ENCODE measurements at places on chromosomes 7 and 10. TPM values are rescaled to one million over a fixed set of nuclear protein-coding genes. Genes with fewer than 3 reads are reported as not detected.

DNA sequence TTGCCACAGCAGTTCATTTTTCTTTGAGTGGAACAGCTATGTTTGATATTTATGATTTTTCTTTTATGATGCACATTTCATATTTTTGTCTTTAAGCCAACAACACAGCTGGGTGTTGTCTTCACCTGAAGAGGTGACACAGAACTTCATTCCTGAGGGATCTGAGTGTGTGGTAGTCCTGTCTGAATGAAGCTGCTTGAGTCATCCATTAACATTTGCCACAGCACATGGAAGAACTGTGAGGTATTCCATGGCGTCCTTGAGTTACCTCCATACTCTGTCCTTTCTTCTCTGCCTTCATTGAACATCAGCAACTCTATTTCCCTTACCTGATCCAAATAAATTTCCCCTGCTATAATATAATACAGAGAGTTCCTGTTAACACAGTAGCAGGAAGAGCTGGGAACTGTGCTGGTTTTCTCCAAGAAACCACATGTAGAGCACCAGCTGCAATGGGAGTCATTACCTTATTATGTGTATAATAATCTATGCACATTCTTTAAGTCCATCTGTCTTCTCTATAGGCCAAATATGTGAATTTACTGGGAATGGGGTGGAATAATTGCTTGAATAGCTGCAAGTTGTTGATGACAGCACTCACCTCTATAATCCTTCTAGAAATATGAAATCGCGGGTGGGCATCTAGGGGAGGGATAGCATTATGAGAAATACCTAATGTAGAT lies 72.4 kb upstream of the TAC1 start:
- no peak for DNase-seq

Gene DAGLB
- 46.7 TPM for total RNA-seq

DNA sequence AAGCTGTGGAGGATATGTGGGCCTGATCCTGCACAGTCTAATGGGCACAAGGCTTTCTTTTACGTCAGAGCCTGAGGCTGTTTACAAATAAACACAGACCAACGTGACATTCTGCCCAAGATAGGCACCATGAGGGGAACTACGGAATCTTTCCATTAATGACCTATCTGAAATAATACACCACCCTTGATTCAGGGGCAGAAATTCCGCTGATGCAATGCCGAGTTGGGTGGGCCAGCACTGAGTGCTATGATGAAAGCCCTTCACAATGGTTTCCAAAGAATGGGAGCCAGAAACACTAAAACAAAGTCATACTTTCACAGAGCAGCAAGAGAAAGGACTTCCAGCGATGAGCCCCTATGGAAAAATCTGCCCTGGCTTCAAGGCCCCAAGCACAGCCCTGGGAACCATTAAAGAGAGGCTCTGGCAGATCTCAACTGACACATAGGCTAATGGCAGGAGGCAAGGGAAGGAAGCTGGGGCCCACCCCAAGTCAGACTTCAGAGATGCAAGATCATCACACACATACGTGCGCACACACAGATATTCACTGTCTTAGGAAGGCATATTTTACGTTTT lies 72.2 kb upstream of the DLX6 start:
- DNase-seq = no peak

DNA sequence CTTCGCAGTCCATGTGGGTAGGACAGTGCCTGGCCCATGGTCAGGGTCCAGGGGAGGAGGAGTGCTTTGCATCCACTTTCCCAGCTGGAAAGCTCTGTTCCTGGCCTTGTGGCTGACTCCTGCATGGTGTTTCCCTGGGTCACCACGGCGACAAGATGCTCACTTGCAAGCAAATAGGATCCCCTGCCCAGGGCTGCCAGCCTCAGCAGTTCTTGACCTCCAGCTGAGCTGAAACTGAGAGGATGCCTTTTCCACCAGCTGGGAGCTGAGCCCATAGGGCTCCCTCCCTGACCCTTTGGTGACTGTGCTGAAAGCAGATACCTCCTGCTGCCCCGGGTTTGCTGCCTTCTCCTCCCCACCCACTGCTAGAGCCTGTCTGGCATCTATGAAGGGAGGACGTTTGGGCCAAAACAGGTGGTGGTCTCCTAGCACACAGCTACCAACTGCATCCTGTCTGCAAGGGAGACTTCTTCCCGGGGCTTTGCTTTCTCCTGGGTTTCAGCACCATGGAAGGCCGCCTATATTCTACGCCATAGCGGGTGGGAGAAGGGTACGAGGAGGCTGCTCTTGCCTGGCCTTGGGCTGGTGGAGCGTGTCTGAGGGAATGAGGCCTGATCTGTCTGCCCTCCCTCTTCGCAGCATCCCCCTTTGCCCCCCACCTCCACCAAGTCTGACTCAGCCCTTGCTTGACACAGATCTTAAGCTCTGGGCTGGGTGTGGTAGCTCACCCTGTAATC lies 34.4 kb downstream of the UBTD1 start:
- no peak for DNase-seq

DNA sequence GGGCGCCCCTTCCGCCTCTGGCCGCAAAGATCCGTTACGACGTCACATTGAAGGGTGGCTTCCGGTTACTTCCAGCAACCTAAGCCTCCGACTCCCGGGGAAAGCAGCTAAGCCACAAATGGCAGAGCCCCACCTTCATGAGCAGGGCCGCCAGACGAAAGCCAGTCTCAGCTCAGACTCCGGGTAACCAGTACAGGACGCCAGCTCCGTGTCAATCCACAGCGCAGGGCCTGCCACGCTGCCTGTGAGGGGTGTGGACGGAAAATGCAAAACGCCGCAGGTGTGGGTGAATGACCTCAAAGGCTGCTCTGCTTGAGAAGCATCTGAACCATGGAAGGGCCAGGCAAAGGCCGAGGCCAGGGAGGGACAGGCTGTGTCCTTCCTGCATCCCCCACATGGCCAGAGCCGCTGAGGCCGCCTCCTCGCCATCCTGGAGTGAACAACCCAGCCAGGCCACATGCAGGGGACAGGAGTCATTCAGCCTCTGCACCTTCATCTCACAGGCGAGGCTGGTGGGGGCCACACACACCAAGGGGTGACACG lies 53.5 kb upstream of the PPP2R2D start:
- no peak for DNase-seq

DNA sequence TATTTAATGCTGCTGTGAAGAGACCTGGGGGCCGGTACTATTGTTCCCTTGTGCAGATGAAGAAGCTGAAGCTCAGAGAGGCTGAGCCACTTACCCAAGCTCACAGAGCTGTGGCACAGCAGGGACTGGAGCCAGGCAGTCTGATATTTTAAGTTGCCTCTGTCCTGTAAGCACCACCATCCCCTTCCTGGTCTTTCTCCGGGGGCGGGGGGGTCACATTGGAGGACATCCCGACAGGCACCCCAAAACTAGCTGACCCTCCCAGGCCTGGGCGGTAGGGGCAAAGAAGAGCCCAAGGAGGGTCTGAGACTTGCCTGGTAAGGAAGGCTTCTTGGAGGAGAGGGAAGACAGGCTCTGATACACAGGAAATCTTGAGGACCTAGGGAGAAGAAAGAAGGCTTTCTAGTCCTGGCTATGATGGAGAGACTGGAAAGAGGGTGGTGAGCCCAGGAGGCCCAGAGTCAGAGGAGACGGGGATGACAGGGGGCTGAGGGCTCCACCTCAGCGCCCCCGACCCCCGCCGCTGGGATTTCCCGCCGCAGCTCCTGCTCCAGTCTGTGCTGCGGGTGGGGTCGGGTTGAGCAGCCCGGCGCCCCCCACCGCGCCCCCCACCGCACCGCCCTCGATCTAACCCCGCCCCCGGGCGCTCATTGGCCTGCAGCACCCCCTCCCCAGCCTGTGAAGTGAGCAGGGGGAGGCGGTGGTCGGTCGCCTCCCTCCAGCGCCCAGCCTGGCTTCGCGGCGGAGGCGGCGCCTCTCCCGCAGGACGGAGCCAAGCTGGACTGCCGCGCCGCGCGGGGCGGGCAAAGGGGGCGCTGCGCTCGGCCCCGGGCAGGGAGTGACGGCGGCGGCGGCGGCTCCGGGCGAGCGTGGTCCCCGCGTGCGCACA lies at the start of gene ADCYAP1R1:
Gene ADCYAP1R1 (plus strand): TSS at position 711 of the 889 bp plus-strand sequence. CDS start 10,957 bp downstream, outside the sequence.
- DNase-seq = no peak

Gene CPED1
- 2.4 TPM for total RNA-seq

- no peak for DNase-seq
Measured at GRCh38 chr7:55314967-55315366, 50.2 kb upstream of the LANCL2 start.

GRCh38 chr10:119409385-119409784 lies 133.1 kb downstream of the RGS10 start:
- DNase-seq = no peak

GRCh38 chr7:129376778-129377700 lies 57.2 kb upstream of the STRIP2 start:
- DNase-seq = no peak

Gene LIPF
- not detected for total RNA-seq

Gene HOXA9
- total RNA-seq = 2.5 TPM

Gene THAP5
- total RNA-seq = 28.5 TPM

Gene AEBP1
- total RNA-seq = 0.98 TPM

DNA sequence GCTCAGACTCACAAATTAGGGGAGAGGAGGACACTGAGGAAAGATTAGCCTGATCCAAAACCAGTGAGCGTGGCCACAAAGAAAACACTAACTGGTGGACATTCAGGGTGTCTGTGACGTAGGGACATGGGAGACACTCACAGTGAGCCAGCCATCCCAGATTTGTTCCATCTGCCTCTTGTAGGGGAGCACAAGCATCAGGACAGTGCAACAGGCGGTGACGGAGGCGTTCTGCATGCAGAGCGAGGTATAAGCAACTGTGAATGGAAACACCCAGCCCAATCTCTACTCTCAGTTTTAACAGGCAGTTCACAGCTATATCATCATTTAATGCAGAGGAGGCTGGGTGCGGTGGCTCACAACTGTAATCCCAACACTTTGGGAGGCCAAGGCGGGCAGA lies 52.8 kb upstream of the TOMM7 start:
- DNase-seq = no peak

GRCh38 chr10:63470928-63471327 lies 5.2 kb upstream of the JMJD1C start:
- no peak for DNase-seq

Measured in PC-9 (cell line).